NCI-H524 treated with DMSO at 0.1 percent for 48 hours (cell line): ENCODE measurements at places on chromosomes 5 and 9.
A peak's percentile ranks its signal among the peaks of the same experiment; 100 is the strongest.

- no peak for DNase-seq
Observed at GRCh38 chr5:135304352-135305221, 94.4 kb downstream of the MACROH2A1 start.

DNA sequence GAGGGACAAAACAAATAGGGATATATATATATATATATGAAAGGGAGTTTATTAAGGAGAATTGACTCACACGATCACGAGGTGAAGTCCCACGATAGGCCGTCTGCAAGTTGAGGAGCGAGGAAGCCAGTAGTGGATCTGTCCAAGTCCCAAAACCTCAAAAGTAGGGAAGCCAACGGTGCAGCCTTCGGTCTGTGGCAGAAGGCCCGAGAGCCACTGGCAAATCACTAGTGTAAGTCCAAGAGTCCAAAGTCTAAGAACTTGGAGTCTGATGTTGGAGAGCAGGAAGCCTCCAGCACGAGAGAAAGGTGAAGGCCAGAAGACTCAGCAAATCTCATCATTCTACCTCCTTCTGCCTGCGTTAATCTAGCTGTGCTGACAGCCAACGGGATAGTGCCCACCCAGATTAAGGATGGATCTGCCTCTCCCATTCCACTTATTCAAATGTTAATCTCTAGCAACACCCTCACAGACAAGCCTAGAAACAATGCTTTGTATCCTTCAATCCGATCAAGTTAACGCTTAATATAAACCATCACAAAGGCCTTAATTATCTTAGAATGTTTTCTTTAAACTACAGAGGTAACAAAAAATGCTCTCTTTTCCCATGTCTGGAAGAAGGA, 23.8 kb upstream of the DAB2 start:
- DNase-seq: no peak

DNA sequence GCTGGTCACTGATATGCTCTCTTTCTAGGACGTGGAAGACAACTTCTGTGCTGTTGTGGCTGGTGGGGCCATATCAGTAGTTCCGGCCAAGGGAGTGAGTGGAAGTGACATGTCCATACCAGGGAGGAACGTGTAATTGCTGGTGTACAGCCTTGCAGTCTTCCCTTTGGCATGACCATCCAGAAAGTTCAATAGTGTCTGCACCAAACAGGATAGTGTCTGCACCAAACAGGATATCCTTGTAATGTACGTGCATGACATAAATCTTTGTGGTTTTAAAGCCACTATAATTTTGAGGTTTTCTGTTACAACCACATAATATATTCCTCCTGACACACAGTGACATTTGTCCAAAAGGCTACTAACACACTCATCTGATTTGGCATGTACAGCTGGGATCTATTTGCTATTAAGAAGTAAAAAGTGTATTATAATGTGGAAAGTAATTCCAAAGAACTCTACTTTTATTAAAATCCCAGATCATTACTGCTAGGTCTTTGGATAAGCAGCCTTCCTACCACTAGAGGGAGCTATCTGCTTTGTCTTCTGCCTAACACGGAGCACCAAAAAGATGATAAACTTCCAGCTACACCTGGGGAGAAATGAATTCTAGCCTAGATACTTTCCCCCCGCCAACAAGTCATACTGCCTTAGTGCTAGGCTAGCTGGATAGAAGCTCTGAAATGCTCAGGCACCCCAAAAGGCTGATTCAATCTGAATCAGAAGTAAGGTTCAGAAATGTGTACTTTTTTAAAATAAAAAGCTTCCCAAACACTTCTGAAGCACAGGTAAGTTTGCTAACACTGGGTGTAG, 52.7 kb downstream of the RNF145 start:
- no peak for DNase-seq

GRCh38 chr5:173532689-173533250, 83.7 kb downstream of the BOD1 start:
- DNase-seq: no peak

GRCh38 chr5:128649192-128649591, 111.1 kb upstream of the FBN2 start:
- DNase-seq: no peak

GRCh38 chr5:76038212-76038611, 45.0 kb upstream of the SV2C start:
- DNase-seq: no peak

- DNase-seq: no peak
Observed at GRCh38 chr9:33211695-33212393, 28.1 kb upstream of the SPINK4 start.

DNA sequence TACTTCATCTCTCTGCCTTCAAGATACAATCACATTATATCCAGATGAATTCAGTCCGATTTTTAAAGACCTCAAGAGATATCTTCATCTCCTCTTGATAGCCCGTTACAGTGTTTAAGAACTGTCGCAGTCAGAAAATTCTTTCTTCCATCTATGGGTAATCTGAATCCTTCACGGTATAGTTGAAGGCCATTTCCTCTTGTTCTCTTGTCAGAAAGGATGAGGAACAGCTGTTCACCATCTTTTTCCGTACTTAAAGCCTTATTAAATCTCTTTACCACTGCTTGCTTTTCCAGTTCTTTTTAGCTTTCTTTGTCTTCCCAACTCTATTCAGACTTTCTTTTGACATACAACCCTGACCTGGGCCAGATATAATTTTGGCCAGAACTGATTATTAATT, 121.8 kb downstream of the XRCC4 start:
- peak; percentile 49 for DNase-seq

DNA sequence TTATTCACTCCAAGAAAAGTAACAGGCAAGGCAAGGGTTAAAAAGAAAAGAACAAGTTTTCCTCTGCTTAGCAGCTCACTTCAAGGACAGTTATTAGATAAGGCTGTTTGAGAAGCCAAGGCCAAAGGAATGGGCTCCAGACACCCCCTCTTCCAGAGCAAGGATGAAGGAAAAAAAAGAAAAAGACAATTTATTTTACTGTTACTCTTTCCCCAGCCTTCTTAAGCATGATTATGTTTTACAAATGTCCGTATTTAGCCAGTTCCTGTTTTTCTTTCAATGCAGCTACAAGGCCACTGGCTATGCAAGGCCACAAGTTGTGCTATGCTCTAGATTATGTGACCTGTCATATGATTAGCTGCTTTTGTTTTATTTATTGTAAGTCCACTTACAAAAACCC, 106.5 kb upstream of the SIMC1 start:
- no peak for DNase-seq

GRCh38 chr5:23930985-23931384, 423.6 kb downstream of the PRDM9 start:
- DNase-seq: no peak

- no peak for DNase-seq
Observed at GRCh38 chr9:80222466-80223169, 650.9 kb downstream of the TLE4 start.

DNA sequence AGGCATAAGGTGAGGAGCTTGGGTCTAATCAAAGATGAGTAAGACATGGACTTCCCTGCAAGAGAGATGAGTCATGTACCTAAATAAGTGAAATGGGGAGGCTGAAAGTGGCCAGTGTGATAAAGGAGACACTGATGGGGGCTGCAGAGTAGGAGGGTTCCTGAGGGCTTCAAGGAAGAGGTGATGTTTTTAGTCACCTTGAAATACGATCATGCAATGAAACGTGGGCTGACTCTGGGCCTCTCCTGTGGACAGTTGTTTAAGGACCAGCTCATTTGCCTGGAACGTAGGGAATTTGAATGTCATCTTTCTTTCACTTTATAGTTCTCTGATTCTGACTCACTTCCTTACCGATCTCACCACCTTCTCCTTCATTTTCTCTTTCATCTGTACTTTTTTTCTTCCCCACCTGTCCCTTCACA, 49.6 kb upstream of the CPLX2 start:
- no peak for DNase-seq

DNA sequence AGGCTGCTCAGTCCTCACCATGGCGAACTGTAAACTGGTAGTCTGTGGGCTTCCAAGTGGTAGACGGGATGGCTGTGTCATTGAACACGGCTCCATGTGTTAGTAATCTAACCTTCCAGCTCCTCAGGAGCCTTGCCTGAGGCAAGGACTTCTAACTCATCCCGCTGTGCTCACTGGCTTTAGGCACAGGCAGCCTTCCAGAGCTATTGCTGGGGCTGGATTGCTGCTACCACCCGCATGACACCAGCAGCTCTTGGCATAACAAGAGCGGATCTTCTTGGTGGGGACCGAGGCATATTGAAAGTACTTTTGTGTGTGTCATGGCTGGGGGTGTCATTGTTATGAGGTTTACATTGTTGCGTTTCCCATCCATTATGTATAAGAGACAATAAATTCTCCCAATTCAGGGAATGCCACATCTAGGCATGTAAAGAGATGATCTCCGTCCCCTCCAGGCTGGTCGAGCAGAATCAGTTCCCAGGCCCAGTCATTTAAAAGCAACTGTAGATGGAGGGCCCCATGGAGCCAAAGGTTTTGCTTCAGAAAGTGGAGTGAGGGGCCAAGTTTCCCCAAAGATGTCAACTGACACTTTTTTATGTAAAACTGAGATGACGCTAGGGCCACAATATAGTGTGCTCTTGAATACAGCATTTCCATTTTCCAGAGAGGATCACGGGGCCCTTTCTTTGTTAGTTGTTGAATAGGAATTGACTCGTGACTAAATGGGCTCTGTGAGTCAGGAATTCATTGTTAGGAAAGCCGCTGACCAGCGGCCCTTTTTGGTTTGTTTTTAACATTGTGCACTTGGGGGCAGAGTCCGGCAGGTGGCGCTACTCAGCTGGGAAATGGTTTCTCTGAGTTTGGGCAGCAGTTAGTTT, 759.5 kb downstream of the TAF11L14 start:
- no peak for DNase-seq

DNA sequence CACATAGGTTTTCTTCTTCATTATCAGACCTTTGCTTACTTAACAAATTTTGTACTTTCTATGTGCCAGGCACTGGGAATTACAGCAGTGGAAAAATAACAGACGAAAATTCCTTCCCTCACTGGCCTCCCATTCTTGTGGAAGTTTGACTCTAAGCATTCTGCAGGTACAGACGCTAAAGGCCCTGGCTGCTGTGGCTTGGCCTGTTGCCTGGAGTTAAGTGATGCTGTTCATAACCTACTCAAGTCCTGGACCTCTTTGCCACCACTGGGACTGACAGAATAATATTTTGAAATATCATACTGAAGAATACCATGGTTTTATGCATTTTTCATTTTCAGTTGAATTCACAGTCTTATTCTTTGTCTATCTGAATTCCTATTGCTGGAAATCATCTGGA, 97.3 kb upstream of the SPATA31C2 start:
- DNase-seq: no peak

DNA sequence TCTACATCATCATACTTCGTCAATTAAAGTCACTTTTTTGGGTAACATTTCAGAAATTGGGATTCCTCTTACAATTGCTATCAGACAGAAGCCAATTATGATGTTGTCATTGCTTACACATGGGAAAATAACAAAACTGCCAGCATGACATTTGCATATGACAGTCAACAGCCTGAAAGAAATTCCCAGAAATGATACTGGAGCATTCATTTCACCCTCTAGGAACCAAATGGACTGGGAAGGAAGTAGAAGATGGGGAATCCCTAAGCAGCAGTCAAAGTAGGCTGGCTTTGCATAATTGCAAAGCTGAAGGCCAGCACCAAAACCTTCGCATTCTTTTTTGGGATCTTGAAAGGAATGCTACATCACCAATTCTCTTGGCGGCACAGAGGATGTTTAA, 10.7 kb downstream of the HMGCS1 start:
- no peak for DNase-seq

DNA sequence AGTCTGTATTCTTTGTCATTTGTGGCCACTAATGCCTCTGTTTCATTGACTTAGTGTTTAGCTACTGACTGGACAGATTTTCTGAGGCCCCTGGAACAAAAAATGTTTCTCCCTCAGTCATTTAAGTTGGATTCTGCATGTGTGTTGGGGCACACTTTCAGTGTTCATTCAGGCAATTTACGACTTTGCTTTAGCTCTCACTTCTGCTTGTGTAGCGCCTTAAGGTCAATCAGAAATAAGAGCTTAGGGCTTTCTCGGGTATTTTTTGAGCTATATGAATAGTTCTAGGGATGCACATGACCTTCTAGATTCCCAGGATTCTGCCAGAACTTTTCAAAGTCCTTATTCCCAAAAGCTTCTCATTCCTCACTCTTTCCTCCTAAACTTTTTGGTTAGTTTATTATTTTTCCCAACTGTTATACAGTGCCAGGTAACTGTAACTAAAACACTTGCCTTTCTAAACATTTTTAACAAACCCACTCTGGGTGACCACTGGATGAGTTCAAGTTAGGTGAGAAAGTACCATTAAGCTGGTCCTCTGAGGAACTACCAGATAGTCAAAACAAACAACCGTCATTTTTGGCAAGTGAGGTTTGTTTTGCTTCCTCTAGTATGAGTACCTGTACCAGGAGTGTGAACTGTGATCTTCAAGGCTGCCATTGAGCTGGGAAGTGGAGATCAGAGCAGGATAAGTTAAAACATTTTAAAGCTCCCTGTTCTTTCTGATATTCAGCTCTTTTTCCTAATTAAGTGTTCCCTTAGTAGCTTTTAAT, 571.3 kb upstream of the TLE4 start:
- DNase-seq: no peak

- DNase-seq: no peak
Observed at GRCh38 chr5:171115519-171115918, 193.5 kb upstream of the TLX3 start.

GRCh38 chr5:78064941-78065472, 229.5 kb downstream of the AP3B1 start:
- DNase-seq: no peak

DNA sequence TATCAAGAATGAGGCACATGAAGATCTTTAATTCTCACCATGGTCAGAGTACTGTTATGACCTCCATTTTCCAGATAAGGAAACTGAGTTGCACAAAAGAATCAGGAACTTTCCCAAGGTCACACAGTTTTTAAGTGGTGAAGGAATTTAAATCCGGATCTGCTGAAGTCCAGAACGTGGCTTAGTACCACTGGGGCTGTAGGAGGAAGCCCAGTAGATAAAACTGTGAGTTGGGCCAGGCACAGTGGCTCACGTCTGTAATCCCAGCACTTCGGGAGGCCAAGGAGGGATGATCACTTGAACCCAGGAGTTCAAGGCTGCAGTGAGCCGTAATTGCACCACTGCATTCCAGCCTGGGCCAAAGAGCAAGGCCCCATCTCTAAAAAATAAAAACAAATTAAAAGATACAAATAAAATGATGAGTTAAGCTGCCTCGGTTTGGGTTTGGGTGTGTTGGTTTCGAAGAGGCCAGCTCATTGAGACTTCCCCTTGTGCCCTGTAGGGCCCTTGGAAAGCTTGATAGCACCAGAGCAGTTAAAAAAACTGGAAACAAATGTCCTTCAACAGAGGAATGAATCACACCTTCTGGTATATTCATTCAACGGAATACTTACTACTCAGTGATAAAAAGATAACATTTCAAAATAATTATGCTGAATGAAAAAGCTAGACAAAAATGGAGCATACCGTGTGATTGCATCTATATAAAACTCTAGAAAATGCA, 20.1 kb downstream of the ATOX1 start:
- no peak for DNase-seq
